Activated CD8-positive, alpha-beta T cell treated with anti-CD3 and anti-CD28 coated beads, Interleukin-2, amount 10 ng/mL, durations not matched to agents 7 days and 5 days (primary cell): ENCODE measurements at places on chromosomes 5 and 9.

GRCh38 chr9:122005597-122005996, 87.5 kb downstream of the TTLL11 start:
- DNase-seq = peak; percentile 7
- H3K4me3 ChIP-seq = no peak overlapping the region
- no peak overlapping the region for H3K27ac ChIP-seq
- H3K36me3 ChIP-seq = no peaks in the 10 kb centered on the region
- no peaks in the 10 kb centered on the region for H3K4me1 ChIP-seq

GRCh38 chr5:131983244-131983771, 28.1 kb downstream of the ACSL6 start:
- no peak for DNase-seq
- peak overlapping the region; percentile 14 for H3K27ac ChIP-seq
- peak overlapping the region; percentile 9 for H3K4me3 ChIP-seq

DNA sequence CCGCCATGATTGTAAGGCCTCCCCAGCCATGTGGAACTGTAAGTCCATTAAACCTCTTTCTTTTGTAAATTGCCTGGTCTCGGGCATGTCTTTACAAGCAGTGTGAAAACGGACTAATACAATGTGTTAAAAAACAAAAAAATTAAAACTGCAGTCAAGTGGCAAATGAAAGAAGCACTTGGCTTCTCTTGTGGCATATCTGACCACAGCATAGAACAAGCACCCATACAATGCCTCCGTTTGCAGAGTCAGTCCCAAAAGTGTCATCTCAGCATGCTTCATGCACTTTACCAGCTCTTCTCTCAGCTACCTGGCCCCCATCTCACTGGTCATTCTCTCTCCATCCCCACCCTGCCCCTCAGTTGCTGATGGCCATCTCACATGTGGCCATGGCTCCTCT, 51.1 kb upstream of the DAPK1 start:
- H3K27me3 ChIP-seq = no peaks in the 10 kb centered on the region
- H3K36me3 ChIP-seq = no peaks in the 10 kb centered on the region
- DNase-seq = no peak
- H3K4me3 ChIP-seq = no peak overlapping the region
- H3K4me1 ChIP-seq = no peaks in the 10 kb centered on the region
- H3K27ac ChIP-seq = no peak overlapping the region

GRCh38 chr5:143664623-143665022, 147.3 kb upstream of the HMHB1 start:
- no peaks in the 10 kb centered on the region for H3K4me1 ChIP-seq
- peaks cover 5% of the 10 kb centered on the region for H3K27me3 ChIP-seq
- no peak for DNase-seq
- no peak overlapping the region for H3K27ac ChIP-seq
- no peak overlapping the region for H3K4me3 ChIP-seq
- H3K36me3 ChIP-seq = no peaks in the 10 kb centered on the region

DNA sequence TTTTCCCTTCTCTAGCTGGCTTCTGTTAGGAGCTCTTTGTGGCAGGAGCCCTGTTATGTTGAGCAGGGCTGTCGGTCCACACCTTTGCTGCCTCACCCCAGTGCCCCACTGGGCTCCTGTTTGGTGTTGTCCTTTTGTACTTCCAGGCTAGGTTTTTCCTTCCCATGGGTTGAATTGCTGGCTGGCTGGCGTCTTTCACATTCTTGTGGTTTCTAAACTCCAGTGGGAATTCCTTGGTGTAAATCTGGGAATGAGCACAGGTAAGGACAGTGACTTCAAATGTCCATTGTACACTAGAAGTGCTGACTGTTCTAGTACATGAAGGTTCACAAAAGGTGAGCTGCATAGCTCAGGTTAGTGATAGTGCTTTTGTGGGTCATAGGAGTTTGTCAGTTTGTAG, 30.4 kb downstream of the RASGRF2 start:
- peaks cover 6% of the 10 kb centered on the region for H3K36me3 ChIP-seq
- peaks cover 50% of the 10 kb centered on the region for H3K4me1 ChIP-seq
- DNase-seq = no peak
- H3K4me3 ChIP-seq = no peak overlapping the region
